Cortex of kidney (tissue), 1 donor: ENCODE measurements at places on chromosomes 3 and 15.

DNA sequence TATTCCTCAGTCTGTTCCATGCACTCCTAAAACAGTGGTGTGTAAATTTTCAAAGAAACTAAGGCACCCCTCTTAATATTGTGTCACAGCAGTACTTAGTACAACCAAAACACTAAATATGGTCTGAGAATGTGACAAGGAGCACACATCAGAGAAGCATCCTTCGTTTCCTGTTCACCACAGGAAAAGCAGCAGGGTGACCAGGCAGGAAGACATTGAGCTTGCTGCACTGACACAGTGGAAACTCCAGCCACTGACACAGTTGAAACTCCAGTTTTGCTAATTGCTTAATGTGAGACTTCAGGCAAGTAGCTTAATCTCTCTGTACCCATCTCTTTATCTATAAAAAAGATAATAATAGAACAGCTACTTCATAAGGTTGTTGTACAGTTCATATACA lies 353.0 kb upstream of the RORA start:
- DNase-seq = no peak

DNA sequence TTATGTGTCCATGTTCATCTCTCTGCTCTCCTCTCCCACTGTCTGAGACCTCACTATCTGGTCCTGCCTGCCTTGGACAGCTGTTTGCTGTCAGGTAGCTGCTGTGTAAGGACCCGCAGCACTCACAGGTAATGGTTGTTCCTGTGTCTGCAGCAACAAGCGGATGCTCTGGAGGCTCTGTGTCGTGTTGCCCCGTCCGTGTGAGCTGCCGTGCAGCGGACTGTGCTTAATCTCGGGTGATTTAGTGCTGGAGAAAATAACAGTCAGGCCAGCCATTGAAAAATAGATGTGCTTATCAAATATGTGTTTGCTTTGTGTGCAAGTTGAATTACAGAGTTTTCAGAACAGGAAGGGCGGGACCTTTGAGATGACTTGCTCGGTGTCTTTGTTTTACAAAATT lies 121.4 kb downstream of the GABRG3 start:
- no peak for DNase-seq

DNA sequence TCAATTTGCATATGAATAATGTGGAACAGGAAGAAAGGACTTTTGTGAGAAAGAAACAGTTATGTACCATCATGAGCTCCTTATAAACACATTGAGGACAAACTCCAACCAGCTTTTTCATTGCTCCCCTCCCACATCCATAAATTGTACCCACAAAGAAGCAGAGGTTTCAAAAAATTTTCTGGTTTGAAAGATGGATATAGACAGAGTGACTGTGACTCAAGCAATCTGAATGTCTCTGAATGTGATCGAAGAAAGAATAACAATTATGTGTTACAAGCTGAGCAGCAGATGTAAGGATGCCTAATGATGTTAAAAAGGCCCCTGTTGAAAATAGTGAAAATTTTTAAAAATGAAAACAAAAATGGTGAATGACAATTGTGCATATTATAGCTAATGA lies 127.4 kb downstream of the TFG start:
- no peak for DNase-seq

GRCh38 chr15:79042213-79042928 lies 48.2 kb downstream of the RASGRF1 start:
- no peak for DNase-seq

DNA sequence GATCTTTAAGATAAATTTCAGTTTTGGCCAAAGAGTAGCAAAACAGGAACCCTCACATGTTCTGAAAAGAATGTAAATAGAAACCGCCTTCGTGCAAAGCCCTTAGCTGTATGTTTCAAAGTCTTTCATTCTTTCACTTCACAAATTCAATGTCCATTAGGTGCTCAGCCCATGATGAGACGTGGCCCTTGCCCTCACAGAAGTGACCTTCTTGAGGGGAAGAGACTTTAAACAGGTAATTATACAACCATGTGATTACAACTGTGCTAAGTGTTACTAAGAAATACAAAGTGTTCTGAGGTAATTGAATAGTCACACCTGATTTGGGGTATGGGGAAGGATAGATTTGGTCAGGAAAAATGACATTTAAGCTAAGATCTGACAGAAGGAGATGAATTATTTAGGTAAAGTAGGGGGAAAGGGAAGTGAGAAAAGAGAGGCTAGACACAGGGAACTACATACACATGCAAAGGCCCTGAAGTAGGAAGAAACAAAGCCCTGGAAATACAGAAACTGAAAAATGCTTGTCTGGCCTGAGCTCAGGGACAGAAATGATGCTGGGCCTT lies 19.6 kb downstream of the HSPBAP1 start:
- DNase-seq = no peak

DNA sequence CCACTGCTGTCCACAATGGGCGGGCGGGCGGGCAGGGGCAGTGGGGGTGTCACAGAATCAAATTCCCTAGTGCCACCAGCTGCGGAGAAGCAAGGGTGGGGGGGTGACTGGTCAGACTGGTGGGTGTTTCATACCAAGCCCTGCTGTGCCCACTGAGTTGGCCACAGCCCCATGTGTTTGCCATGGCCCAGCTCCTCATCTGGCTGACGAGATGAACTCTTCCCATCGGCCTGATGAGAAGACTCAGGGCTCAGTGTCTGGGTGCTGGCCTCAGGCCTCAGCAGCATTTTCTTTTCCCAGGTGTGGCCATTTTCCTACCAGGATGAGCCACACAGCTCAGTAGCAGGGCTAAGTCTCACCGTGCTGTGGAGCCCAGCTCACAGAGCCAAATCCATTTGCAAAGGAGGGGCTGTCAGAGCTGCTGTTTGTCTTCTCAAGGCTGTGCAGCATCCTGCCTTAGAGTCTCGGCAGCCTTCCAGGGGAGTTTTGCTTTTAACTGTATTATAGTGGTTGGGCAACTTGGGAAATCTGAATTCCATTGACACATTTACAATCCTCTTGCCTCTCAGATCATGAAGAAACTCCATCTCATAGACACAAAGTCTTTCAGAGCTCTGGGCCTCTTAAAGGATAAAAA lies 176.8 kb downstream of the ABHD5 start:
- DNase-seq = no peak

GRCh38 chr15:78006567-78007205 lies 70.8 kb downstream of the TBC1D2B start:
- DNase-seq = no peak

DNA sequence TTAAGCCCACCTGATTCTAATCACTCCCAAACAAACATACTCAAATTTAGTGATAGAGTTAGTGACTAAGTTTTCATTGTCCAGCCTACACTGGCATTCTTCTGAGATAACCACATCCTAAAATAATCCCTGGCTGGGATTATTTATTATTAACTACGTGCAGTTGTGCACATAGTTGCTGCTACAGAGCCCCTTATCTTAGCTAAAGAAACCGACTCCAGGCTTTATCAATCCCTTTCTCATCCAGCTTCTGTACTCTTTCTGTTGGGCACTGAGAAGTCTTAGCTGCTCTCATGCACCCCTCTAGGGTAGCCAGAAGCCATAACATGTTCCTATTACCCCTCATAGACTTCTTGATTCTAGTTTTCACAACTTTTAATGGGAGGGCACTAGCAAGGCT lies 208.7 kb downstream of the MBNL1 start:
- no peak for DNase-seq

- no peak for DNase-seq
Measured at GRCh38 chr3:43257850-43258249, 28.5 kb upstream of the SNRK start.

GRCh38 chr15:50791486-50791885 lies 26.0 kb upstream of the SPPL2A start:
- no peak for DNase-seq

GRCh38 chr15:86849136-86849535 lies 769.5 kb downstream of the AGBL1 start:
- DNase-seq = no peak

GRCh38 chr3:138297059-138297607 lies 32.5 kb downstream of the NME9 start:
- no peak for DNase-seq

DNA sequence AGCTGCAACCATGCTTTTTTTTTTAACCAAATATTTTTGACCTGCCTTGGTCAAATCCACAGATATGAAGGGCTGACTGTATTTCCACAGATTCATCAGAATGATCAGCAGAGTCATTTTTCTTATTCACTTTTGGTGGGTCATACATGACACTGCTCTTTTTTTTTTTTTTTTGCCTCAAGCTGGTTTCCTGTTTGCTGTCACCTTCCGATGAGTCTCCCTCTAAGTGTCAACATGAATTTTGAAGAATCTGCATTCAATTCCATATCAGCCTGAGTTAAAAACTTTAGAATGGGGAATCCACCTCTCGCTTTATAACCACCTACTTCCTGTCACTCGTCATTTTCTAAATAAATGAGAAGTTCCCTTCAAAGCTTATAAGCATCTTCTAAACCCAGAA lies 2.2 kb upstream of the SLC12A8 start:
- DNase-seq = no peak

GRCh38 chr3:193784822-193785221 lies 191.8 kb downstream of the OPA1 start:
- no peak for DNase-seq

GRCh38 chr3:98890181-98890835 lies 11.2 kb downstream of the DCBLD2 start:
- no peak for DNase-seq

DNA sequence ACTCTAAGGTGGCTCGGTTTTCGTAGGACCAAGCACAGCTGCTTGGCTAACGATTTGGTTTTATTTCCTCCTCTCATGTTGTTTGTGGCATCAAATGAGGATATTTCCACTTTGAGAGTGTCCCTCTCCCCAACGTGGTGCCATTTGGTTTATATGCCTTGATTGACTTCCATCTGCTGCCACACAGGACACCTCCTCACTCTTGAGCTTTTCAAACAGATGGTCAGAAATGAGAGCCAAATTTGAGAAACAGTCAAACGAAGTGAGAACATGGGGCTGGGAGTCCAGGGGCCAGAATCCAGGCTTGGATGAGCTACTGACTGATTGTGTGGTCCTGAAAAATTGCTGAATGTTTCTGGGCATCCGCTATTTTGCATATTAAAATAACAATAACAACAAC lies 43.5 kb downstream of the CEMIP start:
- no peak for DNase-seq

- DNase-seq = no peak
Measured at GRCh38 chr3:122092460-122093165, 37.5 kb downstream of the CD86 start.

DNA sequence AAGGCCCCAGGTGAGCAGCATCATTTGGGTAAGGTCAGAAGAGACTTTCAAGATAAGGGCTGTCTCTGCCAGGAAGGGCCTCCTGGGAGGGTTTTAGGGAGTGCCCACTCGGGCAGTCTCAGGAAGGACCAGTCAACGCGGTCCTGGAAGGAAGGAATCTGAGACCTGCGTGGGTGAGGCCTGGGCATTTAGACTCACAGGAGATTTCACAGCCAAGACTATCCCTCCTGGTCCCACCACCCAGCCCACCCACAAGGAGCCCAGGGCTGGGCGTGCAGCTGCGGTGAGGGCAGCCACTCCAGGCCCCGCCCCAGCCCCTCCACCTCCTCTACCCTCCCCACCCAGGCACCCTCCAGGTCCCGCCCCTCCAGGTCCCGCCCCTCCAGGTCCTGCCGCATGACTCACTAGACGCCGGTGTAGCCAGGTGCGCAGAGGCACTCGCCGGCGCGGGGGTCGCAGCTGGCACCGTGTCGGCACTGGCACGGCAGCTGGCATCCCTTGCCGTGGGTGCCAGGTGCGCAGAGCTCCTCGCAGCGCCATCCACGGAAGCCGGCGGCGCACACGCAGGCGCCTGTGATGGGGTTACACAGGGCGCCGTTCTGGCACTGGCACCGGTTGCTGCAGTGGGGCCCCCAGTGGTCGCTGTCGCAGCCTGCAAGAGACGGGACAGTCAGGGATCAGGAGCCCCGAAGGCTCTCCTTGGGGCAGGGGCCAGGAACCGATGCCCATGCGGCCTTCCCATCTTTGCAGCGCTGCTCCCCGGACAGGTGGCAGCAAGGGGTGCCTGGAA lies 112.7 kb downstream of the RAB11A start:
- DNase-seq = no peak

GRCh38 chr3:53665608-53666425 lies 171.4 kb downstream of the CACNA1D start:
- DNase-seq = no peak

GRCh38 chr3:172194702-172195406 lies 155.5 kb downstream of the FNDC3B start:
- no peak for DNase-seq

DNA sequence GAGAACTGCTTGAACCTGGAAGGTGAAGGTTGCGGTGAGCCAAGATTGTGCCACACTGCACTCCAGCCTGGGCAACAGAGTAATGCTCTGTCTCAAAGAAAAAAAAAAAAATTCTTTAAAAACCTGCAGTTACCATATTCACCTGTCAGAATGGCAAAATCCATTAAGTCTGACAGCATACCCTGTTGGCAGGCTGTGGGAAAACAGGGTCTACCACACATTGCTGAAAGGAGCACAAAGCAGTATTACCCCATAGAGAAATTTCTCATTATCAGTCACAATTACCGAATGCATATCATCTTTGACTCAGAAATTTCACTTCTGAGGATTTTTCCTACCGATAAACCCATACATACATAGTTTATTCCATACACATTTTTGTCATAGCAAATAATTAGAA lies 264.1 kb upstream of the SLCO3A1 start:
- DNase-seq = no peak

DNA sequence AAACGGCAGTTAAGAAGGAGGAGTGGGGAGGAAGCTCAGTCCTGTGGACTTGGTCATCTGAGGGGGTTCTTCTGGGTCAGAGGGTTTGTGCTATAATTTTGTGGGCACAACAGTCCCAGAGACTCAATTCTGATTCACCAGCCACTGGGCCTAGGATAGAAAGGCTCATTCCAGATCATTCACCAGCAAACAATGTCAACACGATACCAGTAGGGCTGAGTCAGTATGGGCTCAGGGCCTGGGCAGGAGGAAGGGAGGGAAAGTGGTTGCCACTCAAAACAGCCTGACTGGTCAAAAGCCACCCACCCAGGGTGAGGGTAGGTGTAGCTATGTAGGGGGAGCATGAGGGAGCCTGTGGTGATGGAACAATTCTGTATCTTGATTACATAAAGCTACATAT lies 86.9 kb upstream of the MEX3B start:
- DNase-seq = no peak

DNA sequence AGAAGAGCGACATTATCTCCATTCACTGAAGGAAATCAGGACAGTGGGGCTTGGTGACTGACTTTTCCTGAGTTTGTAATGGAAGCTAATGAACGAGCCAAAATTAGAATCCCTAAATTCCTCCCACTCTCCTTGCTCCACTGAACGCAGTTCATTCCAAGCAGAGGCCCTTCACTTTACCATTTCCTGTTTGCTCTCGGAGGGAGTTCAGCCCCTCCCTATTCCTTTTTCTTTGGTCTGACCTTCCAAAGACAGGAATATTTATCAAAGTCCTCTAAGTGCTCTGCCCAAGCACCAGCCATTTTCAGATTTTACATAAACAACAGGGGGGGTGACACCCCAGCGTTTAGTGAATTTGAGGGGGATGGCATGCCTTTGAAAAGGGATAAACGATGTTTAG lies 24.0 kb upstream of the PTPRG start:
- no peak for DNase-seq

DNA sequence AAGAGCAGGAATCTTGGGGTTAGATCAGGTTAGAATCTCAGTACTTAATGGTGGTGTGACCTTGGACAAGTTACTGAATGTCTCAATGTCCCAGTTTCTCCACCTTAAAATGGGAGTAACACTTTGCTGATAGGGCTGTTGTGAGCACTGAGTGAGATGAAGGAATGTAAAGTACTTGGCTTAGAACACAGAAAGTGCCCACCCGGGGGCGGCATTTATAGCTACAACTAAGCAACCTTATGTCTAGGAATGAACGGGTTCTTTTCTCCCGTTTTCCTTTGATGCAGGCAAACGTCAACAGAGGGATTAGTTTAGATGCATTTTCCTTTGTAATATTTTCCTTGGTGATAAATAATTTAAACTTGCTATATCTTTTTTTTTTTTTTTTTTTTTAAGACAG lies 176.6 kb downstream of the USP13 start:
- DNase-seq = no peak
